ENCODE measurements at places on chromosomes 3 and 15.
A peak's percentile ranks its signal among the peaks of the same experiment; 100 is the strongest.

DNA sequence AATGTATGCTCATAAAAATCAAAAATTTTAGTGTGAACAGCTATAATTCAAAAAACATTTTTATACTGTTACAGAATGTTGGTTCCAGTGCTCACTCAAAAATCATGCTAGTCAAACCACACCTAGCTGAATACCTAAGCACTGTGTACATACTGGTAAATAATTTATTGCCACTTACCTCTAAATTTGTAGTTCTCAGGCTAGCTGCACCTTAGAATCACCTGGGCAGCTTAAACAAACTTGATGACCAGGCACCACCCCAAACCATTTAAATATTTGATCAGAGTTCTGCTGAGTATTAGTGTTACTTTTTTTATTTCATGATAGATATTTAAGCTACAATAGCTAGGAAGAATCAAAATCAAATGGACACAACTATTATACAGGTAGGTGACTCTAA lies 32.3 kb upstream of the TMCO5A start:
- DNase-seq: no peak

- no peak for DNase-seq
Measured at GRCh38 chr15:48354694-48355303, 23.6 kb downstream of the DUT start.

GRCh38 chr3:147669077-147669476 lies 259.9 kb downstream of the ZIC1 start:
- DNase-seq: peak; percentile 2

DNA sequence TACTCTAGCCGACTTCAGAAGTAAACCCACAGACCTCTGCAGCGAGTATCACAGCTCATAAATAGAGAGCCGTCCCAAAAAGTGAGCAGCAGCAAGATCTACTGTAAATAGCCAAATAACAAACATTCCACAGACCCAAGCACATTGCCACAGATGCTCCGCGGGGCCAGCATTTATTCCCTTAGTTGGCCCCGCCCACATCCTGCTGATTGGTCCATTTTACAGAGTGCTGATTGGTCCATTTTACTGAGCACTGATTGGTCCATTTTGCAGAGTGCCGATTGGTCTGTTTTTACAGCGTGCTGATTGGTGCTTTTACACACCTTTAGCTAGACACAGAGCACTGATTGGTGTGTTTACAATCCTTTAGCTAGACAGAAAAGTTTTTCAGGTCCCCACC lies 17.3 kb upstream of the GABRB3 start:
- no peak for DNase-seq

- DNase-seq: peak; percentile 58
Measured at GRCh38 chr15:78264304-78265136, at the start of gene DNAJA4. Gene DNAJA4 (plus strand): TSS chr15:78264562. CDS start chr15:78264764, 202 bp downstream.

GRCh38 chr3:64578797-64579196 lies 109.0 kb downstream of the ADAMTS9 start:
- DNase-seq: no peak

DNA sequence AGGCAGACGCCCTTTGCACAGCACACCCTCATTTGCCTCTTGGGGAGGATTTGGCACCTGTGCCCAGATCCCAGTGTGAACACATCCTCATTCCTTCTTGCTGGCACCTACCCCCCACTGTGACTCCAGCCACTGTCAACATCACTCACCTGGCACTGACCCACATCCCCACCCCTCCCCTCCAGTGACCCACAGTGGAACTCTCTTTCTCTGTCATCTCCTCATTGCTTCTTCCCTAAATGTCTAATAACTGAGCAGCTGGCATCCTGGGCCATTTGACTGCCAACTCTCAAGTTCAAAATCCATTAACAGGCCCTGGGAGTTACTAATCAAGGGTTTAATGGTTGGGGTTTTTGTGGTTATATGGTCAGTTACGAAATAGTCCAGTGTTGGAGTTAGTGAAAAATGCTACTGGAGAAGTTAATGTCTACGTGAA lies 14.4 kb downstream of the SNAPC5 start:
- DNase-seq: no peak

GRCh38 chr3:37661615-37662306 lies 199.9 kb upstream of the CTDSPL start:
- no peak for DNase-seq

DNA sequence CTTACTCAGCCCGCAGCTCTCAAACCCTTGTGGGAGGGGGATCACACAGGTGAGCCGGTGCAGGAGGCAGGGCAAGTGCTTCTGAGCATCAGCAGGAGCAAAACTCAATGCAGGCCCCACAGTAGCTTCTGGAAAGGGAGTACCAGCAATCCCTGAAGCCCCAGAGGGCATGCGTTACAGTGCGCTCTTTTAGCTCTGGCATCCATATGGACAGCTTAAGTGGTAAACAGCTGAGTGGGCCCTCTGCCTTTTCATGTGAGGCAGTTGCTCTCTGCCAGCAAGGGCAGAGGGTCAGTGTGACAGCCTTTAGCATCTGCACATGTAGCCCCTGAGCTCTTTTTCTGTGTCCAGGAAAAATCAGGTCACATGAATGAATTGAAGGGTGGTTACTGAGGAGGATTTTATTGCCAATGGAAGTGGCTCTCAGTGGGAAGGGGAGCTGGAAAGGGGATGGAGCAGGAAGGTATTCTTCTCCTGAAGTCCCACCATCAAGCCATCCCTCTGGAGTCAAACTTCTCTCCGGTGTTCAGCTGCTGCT lies 464.3 kb upstream of the THRB start:
- DNase-seq: no peak

- no peak for DNase-seq
Measured at GRCh38 chr3:12194669-12195161, 36.0 kb upstream of the TIMP4 start.

GRCh38 chr3:112814266-112814665 lies 32.4 kb downstream of the CD200R1L start:
- peak; percentile 21 for DNase-seq

GRCh38 chr3:21551019-21551418 lies 200.0 kb downstream of the ZNF385D start:
- DNase-seq: no peak

DNA sequence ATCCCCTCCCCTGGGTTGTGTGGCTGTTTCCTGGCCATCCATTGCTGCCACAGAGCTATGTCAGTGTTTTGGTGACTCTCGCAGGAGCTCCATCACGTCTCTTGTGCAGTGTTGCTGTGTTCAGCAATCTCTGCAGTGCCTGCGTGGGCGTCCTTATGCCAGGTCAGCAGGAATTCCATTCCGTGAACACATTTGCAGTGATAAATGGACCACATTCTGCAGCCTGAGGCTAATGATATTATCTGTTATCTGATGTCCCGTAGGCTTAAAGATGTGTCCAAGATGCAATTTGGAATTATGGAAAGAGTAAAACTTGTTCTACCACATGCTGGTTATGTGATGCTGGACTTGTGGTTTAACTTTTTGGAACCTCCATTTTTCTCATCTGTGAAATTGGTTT lies 25.5 kb upstream of the COL6A6 start:
- DNase-seq: no peak

DNA sequence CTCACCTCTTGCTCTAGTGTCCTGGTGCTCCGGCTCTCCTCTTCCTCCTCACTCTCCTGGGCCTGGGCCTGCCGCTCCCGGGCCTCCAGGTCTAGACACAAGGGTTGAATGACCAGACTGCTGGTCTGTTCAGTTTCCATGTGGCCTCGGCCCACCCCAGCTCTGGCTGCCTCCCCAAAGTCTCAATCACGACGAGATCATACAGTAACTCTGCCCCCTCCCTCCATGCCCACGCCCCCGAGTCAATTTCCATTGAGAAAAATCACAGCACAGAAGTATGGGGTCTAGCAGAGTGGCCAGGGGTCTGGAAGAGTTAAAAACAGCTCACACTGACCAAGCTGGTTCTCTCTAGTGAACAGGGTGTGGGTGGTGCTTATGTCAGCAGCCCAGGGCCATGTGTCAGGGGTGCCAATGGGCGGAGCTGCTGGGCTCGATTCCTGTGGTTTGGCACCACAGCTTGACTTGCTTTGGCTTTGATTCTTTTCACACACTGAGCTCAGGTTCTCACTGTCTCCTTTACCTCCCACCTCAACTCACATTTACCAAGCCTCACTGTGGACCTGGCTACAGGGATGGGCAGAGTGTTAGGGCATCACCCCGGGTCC lies 6.9 kb downstream of the C15orf62 start:
- DNase-seq: no peak

- DNase-seq: no peak
Measured at GRCh38 chr3:59262076-59262498, 212.3 kb upstream of the CFAP20DC start.

- DNase-seq: peak; percentile 78
Measured at GRCh38 chr3:43707998-43708397, 17.3 kb downstream of the ABHD5 start.

- no peak for DNase-seq
Measured at GRCh38 chr3:37938011-37938410, 52.6 kb upstream of the VILL start.

GRCh38 chr15:55282284-55282833 lies 7.3 kb downstream of the RAB27A start:
- peak; percentile 18 for DNase-seq

GRCh38 chr3:174438501-174439145 lies 420.5 kb upstream of the NAALADL2 start:
- DNase-seq: no peak

DNA sequence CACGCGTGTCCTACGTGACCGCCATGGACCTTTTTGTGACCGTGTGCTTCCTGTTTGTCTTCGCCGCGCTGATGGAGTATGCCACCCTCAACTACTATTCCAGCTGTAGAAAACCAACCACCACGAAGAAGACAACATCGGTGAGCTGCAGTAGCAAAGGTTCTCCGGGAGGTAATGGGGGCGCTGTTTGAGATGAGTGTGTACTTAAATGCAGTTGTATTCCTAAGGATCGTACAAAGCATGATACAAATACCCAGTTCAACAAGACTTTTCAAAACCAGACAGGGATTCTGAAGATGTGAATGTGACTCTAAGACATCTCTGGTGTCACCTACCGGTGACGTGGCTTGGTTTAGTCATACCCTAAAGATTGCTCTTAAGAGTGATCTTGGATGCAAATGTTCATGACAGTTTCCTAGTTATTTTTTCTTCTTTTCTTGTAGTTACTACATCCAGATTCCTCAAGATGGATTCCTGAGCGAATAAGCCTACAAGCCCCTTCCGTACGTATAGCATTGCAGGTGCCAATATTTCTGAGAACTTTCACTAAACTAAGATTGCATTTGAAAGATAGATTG lies 556.6 kb downstream of the GABRG3 start:
- no peak for DNase-seq

DNA sequence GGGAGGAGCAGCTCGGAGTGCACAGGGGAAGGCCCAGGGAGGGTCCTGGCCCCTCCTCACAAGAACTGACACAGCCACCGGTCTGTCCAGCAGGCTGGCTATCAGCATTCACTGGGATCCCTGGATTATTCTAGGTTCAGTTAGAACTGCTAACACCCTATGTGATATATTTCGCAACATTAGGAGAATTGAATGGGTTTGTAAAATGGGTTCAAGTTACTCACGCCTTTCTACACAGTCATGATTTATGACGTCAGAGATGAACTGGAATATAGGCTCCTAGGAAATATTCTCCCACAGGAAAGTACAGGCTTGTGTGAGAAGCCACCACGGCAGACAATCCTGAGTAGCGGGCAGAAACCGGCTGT lies 969 bp upstream of the BSN start:
- DNase-seq: no peak

DNA sequence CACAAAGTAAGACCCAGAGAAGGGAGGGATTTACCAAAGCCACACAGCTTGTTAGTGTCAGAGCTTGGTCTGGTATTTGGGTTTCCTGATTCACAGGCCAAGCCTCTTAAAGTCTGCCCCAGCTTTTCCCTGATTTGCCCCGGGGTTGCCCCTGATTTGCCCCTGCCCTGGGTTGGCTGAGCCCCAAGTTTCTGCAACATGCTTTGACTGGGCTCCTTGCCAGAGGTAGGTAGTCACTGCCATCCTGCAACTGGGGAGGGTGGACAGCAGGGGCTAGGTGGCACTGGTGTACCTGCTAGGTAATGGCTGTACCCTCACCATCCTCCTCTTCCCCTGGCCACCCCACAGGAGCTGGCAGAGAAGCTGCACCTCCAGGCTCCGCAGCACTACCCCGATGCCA lies 2.5 kb downstream of the MPI start:
- DNase-seq: no peak

DNA sequence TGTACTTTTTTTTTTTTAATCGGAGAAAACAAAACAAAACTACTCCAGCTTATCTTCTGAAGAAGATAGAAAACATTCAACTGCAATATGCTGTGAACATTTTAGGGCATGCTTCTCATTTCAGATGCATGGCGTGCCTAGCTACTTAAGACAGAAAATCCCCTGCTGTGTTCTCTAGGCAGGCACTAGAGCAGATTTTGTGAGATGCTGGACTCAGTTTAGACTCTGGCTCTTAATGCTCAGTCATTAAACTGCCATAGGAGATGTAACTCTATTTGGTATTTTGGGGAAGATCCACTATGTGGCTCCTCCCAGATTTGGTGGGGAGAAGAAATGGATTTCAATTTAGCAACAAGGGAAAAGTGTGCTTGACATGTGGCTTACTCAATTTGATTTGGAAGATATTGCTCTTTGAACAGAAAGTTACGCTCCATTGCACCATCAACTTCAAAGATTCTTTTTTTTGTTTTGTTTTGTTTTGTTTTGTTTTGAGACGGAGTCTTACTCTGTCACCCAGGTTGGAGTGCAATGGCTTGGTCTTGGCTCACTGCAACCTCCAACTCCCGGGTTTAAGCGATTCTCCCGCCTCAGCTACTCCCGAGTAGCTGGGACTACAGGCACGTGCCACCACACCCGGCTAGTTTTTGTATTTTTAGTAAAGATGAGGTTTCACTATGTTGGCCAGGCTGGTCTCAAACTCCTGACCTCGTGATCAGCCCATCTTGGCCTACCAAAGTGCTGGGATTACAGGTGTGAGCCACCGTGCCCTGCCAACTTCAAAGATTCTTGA lies 62.0 kb upstream of the LEKR1 start:
- no peak for DNase-seq

GRCh38 chr3:120203016-120203415 lies 82.0 kb downstream of the GPR156 start:
- peak; percentile 37 for DNase-seq

DNA sequence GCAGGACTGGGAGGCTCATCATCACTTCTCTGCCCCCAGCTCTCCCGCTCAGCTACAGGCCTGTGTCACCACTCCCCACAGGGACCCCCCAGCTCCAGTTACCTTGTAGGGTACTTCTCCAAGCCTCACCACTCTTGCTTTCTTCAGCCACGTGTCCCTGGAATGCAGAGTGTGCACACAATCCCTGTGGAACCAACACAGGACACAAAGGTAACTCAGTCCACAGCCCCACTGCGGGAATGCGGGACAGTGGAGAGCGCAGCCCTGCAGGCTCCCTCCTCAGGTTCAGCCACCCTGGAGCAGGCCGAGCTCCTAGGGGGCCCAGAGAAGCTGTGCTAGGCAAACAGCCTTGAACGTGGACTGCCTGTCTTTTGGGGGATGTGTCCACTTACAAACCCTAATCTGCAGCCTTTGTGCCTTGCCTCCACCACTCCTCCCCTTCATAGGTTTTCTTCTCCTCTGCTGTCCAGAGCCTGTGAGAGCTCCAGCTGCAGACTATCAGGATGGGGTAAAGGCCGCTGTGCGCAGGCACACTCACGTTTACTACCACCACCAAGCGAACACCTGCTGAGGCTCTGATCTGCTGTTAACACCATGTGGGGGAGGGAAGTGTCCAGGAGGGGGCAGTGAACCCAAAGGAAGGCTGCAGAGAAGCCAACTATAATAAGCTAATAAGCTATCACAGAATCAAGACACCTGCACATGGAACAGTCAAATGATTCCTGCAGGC lies 26.0 kb downstream of the XPC start:
- no peak for DNase-seq

- DNase-seq: no peak
Measured at GRCh38 chr15:68348081-68348480, 70.5 kb downstream of the FEM1B start.
